ENCODE measurements at places on chromosomes 7 and 10.

DNA sequence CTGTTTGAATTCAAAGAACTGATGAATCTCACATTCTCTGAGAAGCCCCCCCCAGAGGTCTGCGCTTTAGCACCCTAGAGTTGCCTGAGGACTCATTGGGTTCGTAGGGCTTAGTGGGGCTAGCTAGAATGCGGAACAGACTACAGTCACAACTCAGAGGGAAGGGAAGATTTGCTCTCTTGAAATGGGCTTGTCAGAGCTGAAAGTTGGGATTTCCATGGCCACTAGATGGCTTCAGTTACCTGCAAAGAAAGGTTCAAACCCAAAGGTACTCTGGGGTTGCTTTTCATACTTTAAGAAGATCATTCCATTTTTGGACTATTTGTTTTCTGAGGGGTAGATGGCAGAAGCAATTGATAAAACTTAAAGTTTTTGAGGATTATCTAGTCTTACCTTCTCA is 205.0 kb downstream of the BBS9 start:
- DNase-seq, result no peak

DNA sequence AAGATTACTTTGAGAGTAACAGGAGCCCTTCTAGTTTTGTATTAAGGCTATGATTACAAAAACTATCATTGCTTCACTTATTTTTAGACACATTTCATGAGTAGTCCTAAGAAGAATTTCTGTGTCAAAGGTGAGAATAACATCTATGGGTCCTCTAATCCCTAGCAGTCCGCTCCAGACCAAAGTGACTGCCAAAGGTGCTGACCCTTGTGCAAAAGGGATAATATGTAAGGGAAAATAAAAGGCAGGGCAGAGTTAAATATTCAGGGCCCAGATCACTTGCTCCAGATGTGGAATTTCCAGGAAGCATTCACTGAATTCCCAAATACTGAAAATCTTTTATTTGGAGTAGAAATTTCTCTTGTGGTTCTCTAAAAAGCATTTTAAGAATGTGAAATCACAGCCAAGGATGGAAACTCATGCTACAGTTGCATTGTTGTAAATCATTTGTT is 29.3 kb downstream of the RHOBTB1 start:
- no peak for DNase-seq

- DNase-seq, result no peak
Measured at GRCh38 chr7:82247814-82248433, 195.7 kb downstream of the CACNA2D1 start.

DNA sequence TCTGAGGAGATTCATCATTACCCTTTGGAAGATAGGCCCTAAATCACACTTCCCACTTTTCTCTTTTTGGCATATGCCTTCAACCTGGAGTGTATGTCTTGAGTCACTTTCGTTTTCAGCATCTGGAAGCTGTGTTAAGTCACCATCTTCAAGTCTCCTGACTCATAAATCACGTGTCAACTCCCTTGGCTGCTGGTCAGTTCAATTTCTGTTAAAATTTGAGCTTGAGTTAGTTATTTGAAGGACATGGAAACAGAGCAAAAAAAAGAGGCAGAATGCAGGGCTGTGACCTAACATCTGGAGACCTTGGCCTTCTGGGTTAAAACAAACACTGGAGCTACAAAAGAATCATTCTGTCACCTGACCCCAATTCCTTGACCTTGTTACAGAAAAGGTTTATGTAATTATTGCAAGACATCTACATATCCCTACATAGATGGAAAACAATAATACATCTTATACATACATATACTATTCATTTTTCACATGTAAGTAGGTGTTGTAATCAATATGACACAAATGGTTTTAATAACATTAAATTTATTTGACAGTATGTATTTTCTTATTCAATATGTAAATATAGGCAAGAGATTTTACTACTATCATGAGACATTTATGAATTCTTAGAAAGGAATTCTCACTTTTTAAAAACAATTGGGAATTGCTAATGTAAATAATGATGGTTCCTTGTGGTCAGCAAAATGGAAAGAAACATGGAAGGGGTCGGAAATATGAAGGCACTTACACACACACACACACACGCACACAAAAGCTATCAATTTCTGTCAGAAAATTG is 169.7 kb upstream of the PHYHIPL start:
- no peak for DNase-seq

DNA sequence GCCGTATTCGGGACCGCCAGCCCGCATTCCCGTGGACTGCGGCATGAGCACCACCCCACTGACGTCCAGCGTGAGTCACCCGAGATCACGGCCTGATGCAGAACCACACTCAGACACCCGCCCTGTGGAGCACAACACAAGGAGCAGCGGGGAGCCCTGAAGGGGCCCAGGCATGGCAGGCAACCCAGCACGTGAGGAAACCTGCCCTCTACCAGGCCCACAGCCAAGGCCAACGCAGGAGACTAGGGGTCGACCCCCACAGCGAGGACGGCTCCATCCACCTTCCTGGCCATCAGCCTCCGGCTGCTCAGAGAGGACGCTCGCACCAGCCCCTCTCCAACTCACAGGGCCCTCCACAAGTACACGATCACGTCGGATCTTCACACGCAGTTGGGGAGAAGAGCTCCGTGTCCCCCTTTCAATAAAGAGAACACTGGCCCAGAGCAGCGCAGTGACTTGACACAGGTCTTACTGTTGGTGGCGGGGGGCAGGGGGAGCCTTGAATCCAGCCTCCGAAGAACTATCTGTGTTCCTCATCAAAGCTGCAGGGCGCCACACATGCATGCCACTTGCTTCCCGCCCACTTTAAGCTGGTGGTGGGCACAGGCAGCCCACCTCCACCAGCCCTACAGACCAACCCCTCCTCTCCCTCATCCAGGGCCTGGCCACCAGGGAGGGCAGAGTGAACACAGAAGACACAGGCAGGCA is 22.0 kb downstream of the MAD1L1 start:
- DNase-seq, result no peak

GRCh38 chr10:44934416-44935200 is 23.5 kb downstream of the TMEM72 start:
- DNase-seq, result no peak

DNA sequence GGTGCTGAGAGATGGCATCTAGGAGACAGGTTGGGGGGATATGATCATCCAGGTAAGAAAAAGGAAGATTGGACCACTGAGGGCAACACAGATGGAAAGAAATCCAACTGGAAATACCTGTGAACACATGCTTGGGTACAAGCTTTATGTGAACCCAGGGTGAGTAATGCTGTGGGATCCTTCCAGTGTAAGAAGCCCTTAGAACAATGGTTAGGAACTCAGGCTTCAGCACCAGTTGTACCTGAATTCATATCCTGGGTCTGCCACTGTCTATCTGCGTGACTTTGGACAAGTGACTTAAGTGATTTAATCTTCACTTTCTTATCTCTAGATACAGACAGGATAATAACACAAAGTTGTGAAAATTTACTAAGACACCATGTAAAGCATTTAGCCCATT is 131.0 kb downstream of the ST7 start:
- DNase-seq, result no peak

DNA sequence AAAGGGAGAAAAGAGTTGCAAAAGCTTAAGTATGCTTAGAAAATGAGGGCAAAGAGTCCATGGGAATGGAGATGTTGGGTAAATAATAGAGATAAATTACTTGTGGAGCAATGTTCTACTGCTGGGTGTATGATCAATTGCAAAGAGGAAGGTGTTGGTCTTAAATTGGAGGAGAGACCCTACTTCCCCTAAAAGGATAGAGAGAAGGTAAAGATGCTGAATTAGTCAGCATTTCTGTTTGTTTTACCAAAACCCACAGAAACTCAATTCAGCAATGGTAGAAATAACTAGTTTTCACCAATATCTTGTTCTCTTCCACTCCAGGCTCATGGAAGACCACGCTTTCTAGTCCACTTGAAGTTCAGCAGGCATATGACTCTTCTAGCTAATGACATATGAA is 32.1 kb downstream of the ASB4 start:
- DNase-seq, result no peak

GRCh38 chr10:105743343-105744056 is 1102.4 kb downstream of the SORCS3 start:
- no peak for DNase-seq

GRCh38 chr7:69211739-69212138 is 386.5 kb upstream of the AUTS2 start:
- no peak for DNase-seq

GRCh38 chr10:75755528-75755927 is 324.1 kb downstream of the LRMDA start:
- no peak for DNase-seq
